ENCODE measurements at places on chromosomes 4 and X.
A peak's percentile ranks its signal among the peaks of the same experiment; 100 is the strongest.

- DNase-seq: peak; percentile 42
These were observed 13.1 kb upstream of the RNF212 start for GRCh38 chr4:1126506-1126905.

DNA sequence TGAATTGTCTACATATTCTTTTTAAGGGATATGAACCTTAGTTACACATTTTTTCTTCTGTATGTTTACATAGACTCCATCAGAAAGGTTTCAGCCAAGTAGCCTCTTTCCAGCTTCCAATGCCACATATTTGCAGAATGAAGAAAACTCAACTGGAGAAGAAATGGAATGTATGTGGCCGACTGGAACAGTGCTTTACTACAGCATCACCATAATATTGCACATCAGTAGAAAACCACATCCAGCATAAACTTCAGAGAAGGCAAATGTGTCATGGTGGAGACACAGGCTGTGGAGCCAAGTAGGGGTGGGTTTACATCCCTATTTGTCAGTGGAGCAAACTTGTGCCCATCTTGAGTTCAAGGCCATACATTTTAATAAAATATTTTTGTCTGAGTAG lies 204.8 kb upstream of the LDB2 start:
- peak; percentile 73 for DNase-seq

DNA sequence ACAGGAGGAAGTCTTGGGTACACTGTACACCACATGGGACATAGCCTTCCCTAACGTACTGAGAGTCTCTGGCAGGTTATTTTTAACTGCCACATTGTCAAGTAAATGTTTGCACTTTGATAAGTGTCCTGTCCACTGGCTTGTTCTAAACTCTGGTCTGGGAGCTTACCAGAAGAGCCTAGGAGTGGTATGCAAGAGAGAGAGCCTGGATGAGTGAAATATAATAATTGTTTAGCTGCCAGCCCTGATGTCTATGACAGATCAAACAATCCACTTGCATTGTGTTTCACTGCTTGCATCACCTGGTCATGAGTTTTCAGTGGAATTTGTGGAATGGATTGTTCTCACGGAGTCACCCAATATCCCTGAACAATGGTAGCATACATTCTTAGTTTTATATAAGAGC lies 91.6 kb downstream of the SHROOM3 start:
- DNase-seq: peak; percentile 45

DNA sequence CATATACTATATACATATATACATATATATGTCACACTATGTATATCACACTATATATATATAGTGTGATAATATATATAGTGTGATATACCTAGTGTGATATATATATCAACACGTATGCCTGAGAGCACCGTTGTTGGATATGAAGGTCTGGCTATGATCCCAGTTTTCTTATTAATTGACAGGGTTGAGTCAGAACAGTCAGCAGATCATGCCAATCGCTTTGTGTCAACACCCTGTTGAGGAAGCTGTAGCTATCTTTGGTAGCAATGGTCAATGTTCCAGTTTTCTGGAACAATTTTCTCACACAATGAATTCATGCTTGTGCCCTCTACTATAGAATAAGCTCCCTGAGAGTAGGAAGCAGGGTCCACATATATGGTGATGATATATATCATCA lies 496.0 kb upstream of the AGA start:
- no peak for DNase-seq

DNA sequence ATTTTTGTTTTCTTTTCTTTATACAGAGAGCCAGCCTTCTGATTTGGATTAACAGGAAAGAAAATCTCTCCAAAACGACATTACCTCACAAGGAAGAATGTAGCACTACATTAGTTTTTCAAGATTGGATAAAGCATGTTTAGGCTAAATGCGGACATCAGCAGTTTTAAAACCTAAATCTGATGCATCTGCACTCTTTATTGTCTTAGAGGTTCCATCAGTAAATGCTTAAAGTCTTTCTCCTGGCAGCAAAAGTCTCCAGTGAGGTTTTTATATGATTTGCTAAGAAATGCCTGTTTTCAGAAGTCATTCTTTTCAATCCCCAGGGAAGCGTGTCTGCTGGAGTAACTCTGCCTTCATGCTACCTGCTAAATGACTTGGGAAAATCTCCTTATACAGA lies 912.9 kb upstream of the INTU start:
- no peak for DNase-seq

- DNase-seq: no peak
These were observed 8.7 kb downstream of the P2RY8 start for GRCh38 chrX:1528186-1528883.

- DNase-seq: no peak
These were observed 16.5 kb upstream of the PNPLA4 start for GRCh38 chrX:7943600-7944245.

DNA sequence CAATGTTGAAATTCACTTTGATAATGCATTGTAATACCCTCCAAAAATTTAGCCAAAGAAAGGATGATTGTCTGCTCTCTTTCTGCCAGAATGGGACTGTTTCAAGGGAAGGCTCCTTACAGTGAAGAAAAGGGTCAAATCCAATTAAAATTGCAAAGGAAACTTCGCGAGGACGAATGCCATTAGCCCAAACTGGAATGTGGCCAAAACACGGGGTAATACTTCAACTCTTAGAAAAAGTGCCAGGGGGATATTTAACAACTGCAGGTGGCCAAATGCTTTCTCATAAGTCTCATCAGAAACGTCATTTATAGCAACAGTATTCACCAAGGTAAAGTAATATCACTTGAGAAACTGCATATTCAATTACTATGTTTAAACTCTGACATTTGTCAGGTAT lies 29.0 kb downstream of the NKX3-2 start:
- DNase-seq: no peak

GRCh38 chrX:9738151-9738550 lies 27.5 kb downstream of the GPR143 start:
- DNase-seq: no peak

- peak; percentile 66 for DNase-seq
These were observed 3.2 kb upstream of the PCDH19 start for GRCh38 chrX:100413229-100413628.

DNA sequence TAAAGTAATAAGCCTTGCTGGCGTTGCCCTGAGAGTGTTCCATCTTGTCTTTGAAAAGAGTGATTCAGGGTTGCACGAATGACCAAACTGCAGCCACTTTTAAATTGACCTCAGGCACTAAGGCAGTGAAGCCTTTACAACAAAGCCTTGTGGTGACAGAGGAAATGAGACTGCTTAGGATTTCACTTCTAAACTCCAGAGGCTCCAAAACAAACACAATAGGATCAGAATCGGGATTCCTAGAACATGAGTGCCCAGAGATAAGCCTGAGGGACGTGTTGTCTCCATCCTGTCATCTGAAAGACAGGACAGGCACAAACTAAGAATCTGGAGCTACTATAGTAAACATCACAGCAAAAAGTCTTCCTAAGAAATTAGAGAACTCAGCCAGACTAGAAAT lies 405.2 kb downstream of the PPARGC1A start:
- DNase-seq: no peak

GRCh38 chr4:122623637-122624166 lies 2.8 kb upstream of the IL21 start:
- no peak for DNase-seq

DNA sequence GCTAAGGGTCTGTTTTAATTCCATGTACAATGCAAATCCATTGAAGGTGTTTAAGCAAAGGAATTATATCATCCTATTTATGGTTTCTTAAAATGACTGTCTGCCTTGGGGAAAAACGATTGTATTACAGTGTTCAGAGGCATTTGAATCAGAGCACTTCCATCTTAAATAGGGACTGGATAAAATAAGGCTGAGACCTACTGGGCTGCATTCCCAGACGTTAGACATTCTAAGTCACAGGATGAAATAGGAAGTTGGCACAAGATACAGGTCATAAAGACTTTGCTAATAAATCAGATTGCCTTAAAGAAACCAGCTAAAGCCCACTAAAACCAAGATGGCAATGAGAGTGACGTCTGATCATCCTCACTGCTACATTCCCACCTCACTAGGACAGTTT lies 1167.2 kb upstream of the PABPC4L start:
- no peak for DNase-seq

DNA sequence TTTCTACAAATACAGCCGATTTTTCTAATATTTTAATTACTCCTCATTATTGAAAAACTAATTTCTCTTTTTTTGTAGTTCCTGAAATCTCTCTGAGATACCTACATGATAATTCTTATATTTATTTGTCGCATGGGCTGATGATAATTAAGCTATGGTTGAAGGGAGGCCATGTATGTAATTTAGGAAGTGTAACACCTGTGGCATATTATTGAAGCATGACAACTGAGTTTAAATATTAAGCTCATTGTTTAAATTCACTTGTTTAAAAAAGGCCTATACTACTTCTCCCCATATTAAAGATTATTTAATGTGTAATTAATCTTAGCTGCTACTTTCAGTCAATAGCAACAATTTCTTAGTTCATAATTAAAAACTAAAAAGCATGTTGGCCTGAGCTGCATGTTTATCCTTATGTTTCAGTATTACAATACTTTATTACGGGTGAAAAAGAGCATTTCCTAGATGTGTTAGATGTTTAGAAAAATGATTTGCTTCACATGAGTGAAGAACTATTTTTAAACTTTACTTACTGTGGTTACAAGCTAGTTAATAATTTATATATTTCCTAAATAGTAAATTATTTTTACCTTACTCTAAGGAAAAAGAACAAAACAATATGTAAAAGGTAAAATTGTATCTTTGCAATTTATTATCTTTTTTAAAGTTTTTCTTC lies 122.4 kb downstream of the RAP1GDS1 start:
- no peak for DNase-seq

DNA sequence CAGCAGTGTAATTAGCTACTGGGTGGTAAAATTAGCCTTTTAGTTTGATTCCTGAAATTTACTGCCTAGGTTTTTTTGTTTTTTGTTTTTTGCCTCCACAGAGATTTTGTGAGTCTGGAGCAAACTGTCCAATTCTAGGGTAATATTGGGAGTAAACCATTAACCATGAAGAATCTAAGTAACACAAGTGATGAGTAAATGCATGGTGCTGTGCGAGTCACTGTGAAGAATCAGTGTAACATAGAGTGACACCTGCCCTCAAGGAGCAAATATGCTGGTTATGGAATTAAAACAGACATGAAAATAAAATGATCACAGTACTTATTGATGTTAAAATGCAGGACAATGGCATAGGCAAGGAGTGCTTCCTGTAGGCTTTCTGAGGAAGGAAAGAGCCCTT lies 60.1 kb downstream of the LRP2BP start:
- DNase-seq: no peak

- DNase-seq: peak; percentile 73
These were observed 20.6 kb upstream of the IRAK1 start for GRCh38 chrX:154040307-154040756.

DNA sequence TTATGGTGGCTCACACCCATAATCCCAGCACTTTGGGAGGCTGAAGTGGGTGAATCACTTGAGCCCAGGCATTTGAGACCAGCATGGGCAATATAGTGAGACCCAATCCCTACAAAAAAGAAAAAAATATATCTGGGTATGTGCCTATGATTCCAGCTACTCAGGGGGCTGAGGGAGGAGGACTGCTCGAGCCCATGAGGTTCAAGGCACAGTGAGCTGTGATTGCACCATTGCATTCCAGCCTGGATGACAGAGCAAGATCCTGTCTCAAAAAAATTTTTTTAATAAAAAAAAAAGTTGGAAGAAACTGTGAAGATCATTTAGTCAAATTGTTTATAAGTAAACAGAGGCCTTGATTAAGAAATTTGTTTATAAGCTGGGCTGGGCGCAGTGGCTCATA lies 39.7 kb downstream of the KLHL8 start:
- no peak for DNase-seq

GRCh38 chr4:138592796-138593195 lies 350.6 kb upstream of the SLC7A11 start:
- DNase-seq: no peak

DNA sequence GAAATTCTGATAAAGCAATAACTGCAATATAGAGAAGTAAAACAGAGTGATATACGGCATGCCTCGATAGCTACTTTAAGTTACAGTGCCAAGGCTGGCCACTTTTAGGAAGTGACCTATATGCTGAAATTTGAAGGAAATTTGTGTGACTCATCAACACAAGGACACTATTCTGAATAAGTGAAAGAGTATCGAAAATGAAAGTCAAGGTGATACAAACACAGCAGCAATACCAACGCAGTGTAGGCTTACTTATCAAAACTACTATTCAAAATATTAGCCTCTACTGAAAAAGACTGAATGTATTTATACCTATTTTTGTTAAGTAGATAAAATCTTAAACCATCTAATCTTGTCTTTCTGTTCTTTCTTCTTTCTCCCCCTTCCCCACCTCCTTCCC lies 459.9 kb upstream of the GNPDA2 start:
- DNase-seq: no peak

DNA sequence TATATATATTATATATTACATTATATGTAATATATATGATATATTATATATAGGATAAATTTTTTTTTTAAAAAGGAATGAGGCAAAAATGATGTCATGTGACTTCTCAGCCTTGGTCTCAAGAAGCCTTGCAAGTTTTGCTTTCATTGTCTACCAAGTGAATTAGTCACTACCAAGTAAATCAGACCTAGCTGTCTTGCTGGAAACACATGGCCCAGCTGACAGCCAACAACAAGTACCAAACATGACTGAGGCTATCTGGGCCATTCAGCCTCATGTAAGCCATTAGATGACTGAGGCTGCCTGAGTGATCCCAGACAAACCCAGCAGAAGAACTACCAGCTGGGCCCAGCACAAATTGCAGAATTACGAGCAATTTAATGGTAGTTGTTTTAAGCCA lies 44.9 kb downstream of the HAND2 start:
- no peak for DNase-seq

- no peak for DNase-seq
These were observed 25.6 kb upstream of the MAGEA1 start for GRCh38 chrX:153153516-153153915.

GRCh38 chrX:107480272-107480671 lies 30.8 kb downstream of the FRMPD3 start:
- DNase-seq: no peak

DNA sequence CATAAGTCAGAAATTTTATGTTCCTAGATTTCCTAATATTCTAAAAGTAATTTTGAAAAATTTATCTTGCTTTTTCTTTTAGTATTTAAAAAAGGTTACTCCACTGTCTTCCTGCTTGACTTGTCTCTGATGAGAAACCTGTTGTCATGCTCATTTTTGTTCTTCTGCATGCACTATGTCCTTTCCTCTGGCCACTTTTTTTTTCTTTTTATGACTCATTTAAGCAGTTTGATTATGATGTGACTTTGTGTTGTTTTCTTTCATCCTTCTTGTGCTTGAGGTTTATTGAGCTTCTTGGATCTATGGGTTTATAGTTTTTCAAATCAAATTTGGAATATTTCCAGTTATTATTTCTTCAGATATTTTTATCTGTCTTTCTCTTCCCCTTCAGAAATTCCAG lies 12.0 kb upstream of the UFSP2 start:
- DNase-seq: no peak

GRCh38 chr4:157151711-157152110 lies 68.8 kb upstream of the GRIA2 start:
- peak; percentile 7 for DNase-seq

- DNase-seq: peak; percentile 16
These were observed 2.5 kb upstream of the RS1 start for GRCh38 chrX:18674417-18674787.

DNA sequence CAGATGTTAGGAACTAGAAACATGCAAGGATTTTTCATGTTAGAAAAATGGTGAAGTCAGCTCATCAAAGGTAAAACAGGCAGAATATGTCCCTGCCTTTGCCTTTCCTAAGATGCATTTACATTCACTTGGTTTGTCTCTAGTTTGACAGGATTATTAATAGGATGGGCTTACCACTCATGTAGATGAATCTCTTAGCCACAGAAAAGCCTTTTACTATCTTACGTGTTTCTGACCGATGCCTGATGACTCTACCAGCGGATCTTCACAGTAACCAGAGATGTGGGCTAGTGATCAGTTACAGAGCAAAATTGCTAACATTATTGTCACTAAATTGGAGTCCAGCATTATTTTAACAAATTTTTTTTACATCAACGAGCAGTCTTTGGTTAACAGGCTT lies 187.6 kb downstream of the MAML3 start:
- no peak for DNase-seq

All from GM03348 (cell line).